Activated effector memory CD4-positive, alpha-beta T cell treated with Interleukin-2 at 50 U/mL for 16 hours (primary cell): ENCODE measurements at places on chromosomes 2 and 18.

- no peak for DNase-seq
Observed at GRCh38 chr2:174711206-174711605, 53.1 kb downstream of the CHRNA1 start.

DNA sequence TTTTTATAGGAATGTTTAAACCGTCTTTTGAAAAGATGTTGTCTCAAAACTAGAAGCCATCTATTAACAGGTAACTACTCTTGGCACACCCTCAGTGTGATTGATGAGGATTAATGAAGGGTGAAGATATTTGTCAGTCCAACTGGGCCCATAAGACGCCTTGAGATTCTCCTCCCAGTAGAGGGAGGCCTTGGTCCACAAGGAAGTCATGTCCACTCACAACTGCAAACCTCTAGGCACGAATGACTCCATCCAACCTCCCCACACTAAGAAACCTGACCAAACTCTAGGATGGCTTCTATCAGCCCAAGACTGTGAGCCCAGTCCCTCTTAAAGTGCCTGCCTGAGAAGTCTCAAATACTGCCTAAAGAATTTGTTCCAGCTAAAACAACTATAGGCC lies 19.2 kb upstream of the GRP start:
- no peak for DNase-seq

GRCh38 chr18:41585512-41585911 lies 369.5 kb upstream of the PIK3C3 start:
- no peak for DNase-seq

DNA sequence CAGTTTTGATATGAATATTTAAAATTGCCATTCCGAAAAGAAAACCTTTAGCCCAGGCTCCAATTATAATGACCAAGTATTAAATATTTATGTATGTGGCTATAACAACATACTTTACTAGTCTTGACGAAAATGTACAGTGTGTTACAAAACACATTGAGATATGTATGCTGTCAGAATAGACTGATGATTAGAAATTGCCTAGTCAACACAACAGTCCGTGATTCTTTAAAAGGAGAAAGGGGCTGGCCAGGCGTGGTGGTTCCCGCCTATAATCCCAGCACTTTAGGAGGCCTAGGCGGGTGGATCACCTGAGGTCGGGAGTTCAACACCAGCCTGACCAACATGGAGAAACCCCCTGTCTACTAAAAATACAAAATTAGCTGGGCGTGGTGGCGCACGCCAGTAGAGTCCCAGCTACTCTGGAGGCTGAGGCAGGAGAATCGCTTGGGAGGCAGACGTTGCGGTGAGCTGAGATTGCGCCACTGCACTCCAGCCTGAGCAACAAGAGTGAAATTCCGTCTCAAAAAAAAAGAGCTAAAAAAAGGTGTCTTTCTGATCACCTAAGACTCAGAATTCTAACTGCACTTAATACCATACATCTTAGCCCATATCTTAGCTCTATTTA lies 1.8 kb downstream of the CHAC2 start:
- no peak for DNase-seq

DNA sequence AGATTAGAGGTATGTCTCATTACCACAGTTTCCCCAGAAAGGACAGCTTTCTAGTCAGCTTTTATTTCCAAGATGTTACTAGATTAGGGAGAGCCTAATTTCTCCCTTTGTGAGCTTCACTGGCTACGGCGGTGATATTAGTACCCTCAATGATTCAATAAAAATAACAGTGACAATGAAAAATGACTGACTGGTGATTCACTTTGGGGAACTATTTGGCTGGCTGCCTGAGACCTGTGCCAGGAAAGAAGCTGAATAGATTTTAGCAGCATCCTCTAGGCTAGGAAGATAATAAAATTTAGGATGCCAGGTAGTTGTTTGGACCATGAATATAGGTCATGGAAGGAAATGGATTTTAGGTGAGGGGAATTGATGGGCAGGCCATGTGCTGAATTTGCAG lies 178.7 kb downstream of the FMNL2 start:
- DNase-seq, result no peak

GRCh38 chr2:176385219-176385759 lies 116.0 kb downstream of the MTX2 start:
- DNase-seq, result no peak

- DNase-seq, result no peak
Observed at GRCh38 chr2:240336820-240337427, 98.5 kb upstream of the GPC1 start.

- no peak for DNase-seq
Observed at GRCh38 chr2:151967829-151968722, 130.8 kb downstream of the CACNB4 start.

GRCh38 chr2:11718606-11719005 lies 27.8 kb upstream of the LPIN1 start:
- DNase-seq, result no peak

- peak; percentile 65 for DNase-seq
Observed at GRCh38 chr18:23970161-23971096, 44.1 kb upstream of the TTC39C start.

DNA sequence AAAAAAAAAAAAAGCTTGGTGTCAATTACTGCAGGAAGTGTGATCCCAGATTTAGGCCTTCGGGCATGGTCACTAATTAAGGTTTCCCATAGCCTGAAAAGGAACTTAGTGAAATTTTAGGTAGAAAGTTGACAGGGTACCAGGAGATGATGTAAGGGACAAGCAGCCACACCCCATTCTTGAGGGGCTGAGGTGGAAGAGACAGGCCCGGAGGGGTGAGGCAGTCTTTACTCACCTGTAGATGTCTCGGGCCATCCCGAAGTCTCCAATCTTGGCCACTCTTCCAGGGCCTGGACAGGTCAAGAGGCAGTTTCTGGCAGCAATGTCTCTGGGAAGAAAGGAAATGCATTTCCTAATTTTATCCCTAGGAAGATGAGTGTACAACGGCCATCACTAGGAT lies 94.3 kb downstream of the CLIP4 start:
- no peak for DNase-seq

DNA sequence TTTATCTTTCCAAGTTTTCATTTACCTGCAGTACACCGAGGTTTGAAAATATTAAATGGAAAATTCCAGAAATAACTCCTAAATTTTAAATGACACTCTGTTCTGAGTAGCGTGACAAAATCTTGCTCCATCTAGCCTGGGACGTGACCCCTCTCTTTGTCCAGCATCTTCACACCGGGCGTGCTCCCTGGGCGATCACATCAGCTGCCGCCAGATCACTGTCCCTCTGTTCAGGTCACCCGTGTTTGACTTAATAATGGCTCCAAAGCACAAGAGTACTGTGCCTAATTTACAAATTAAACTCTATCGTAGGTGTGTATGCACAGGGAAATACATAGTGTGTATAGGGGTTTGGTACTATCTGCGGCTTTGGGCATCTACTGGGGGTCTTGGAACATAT lies 6.1 kb upstream of the TMEM185B start:
- no peak for DNase-seq

DNA sequence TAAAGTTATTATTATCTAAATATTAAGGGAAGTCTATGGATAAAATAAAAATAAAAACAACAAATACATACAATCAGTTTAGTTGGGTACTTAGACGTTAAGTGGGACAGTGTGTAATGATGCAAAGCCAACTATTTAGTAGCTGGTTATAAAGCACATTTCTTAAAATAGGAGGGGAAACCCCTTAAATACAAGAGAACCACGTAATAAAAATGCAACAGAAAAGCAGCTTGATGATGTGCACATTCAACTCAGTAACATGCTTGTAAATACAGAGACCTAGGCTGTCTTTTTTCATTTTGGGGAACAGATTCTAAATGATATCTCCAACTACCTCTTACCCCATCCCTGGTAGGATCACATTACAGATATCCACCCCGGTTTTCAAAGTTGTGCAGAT lies 134.3 kb upstream of the AQP4 start:
- no peak for DNase-seq

DNA sequence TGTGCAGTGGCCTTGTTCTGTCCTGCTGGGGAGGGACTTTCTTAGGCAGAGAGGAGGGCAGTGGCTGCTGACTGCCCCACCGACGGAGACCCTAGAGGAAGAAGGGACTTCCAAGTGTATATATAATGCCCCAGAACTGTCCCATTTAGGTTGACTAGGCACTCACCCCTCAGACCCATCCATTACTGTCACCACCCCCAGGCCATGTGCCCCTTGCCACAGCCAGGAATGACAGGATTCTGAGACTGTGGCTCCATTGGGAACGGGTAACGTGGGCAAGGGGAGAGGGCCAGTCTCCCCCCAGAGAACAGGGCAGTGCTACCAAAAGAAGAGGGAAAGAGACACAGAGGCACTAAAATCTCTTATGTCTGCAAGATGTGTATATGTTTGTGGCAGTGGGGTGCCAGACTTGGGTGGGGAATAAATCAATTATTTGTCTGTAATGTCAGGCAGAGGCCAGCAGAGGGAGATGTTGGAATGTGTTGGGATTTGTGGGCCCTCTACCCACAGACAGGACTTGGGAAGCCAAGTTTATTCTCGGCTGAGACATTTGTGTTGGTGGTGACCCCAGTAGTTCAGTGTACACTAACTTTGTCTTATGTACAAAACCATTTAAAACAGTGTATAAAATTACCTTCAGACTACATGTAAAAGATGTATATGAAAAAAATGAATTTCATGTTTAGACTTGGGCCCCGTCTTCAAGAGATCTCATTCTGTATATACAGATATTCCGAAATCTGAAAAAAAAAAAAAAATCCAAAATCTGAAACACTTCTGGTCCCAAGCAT lies 24.0 kb upstream of the TMEM37 start:
- no peak for DNase-seq

DNA sequence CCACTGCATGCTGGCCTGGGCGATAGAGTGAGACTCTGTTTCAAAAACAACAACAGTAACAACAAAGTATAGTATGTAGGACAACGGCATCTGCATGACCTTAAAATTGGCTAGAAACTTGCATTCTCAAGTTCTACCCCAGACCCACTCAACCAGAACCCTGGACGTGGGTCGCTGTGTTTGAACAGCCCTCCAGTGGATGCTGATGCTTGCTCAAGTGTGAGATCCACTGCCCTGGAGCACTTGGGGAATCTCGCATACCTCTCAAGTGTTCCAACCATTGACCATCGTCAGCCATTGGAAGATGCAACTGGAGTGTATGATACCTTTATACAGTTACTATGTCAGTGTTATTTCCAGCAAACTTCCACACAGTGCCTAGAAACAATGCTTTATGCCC lies 435.9 kb downstream of the DCDC2C start:
- DNase-seq, result no peak

- no peak for DNase-seq
Observed at GRCh38 chr2:101157272-101157671, 6.1 kb upstream of the TBC1D8 start.

DNA sequence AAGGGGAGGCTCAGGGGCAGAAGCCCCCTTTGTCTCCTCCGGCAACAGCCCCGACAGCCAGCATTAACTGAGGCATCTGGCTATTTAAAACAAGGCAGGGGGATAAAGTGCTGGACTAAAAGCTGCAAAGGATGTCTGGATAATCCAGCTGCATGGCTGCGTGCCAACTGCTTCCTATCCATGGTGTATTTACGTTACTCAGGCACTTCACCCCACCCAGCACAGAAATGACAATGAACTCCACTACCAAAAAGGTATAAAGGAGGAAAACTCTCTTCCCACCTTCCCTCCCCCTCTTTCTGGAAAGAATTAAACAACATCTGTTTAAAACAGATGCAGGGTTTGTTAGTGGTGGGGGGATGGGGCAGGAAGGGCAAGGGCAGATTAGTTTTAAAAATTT lies 82.5 kb downstream of the SPRED2 start:
- DNase-seq, result no peak

- no peak for DNase-seq
Observed at GRCh38 chr2:40160751-40161218, 291.1 kb downstream of the SLC8A1 start.

- no peak for DNase-seq
Observed at GRCh38 chr2:180776921-180777320, 203.5 kb upstream of the UBE2E3 start.

- no peak for DNase-seq
Observed at GRCh38 chr18:68843473-68844089, 45.7 kb downstream of the CCDC102B start.

DNA sequence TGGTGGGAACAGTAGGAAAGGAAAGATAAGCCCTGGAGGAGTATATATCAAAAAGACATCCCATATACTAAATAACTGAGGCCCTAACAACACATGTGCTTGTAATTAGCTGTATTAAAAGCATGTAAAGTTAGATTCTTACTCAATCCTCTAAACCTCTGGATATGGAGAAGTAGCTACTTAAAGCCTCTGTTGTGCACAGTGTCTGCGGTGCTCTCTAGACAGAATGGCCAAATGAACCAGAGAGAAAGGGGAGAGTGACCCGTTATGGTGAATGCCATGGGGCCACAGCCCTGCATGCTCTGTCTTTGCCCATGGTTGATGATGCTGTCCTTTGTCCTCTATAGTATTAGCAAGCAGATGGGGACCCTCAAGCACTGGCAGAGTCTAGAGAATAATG lies 104.4 kb upstream of the SLC8A1 start:
- DNase-seq, result no peak

- no peak for DNase-seq
Observed at GRCh38 chr2:138718405-138718804, 61.8 kb downstream of the NXPH2 start.

DNA sequence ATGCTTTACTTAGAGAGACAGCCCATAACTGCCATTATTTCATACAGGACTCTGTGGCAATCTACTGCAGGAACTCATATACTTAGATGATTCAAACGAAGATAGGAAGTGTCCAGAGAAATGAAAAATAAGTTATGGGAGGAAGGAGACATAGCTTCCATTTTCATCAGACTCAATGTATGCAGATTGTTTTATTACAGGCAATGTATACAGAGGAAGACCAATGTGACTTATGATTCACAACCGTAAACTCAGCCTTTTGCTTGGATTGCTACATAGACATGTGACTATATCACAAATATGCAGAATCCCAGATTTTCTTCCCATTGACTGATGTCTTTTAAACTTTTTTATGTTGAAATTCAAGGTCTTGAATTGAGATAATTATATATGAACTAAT lies 793.4 kb downstream of the SATB2 start:
- DNase-seq, result no peak

DNA sequence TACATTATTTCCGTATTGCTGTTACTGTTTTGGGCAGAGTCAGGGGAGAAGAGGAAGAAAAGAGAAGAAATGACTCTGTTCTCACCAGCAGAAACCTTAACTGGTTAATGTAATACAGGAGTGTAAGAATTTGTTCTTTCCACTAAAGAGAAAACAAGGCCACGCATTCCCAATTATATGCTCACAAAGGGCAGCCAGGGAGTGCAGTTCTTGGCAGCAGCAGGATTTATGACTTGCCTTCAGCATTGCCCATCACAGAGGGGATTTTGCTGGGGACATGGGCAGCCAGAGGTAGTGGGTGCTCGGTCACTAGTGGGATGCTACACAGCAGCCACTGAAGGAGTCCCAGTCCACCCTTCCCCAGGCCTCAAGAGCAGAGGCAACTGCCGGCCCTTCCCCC lies 18.4 kb downstream of the MREG start:
- DNase-seq, result no peak

DNA sequence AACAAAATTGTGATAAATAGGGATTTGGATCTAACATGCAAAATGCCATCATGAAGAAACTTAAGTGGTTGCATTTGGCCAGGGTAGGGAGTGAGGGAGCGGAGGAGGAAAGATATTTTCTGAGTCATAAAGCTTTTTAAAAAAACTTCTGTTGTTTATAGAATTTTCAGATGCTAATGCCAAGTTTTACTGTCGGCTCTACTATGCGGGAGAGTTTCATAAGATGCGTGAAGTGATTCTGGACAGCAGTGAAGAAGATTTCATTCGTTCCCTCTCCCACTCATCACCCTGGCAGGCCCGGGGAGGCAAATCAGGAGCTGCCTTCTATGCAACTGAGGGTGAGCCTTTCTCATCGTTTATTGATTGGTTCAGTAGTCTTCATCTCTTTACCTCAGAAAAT lies 56.0 kb upstream of the PTH2R start:
- DNase-seq, result no peak

- DNase-seq, result no peak
Observed at GRCh38 chr2:168130346-168130745, 117.0 kb downstream of the STK39 start.
